ENCODE measurements at places on chromosomes 13 and 19. TPM values are rescaled to one million over a fixed set of nuclear protein-coding genes. Genes with fewer than 3 reads are reported as not detected.

DNA sequence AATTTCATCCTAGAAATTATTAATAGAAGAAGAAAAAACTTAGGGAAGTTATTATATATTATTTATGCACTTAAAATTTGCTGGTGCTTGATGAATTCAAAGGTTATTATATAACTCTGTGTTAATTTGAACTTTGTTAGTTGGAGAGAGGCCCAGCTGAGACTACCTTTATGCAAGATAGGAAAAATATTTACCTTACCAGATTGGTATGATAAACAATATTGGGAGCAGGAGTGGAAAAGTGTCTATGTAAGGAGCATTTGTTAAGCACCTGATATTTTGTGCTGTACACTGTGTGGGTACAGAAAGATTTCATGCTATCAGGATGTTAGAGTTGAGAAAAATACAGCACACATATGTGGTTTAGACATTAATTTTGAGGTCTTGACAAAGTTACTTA, 357.2 kb downstream of the OXGR1 start:
- DNase-seq, result no peak

DNA sequence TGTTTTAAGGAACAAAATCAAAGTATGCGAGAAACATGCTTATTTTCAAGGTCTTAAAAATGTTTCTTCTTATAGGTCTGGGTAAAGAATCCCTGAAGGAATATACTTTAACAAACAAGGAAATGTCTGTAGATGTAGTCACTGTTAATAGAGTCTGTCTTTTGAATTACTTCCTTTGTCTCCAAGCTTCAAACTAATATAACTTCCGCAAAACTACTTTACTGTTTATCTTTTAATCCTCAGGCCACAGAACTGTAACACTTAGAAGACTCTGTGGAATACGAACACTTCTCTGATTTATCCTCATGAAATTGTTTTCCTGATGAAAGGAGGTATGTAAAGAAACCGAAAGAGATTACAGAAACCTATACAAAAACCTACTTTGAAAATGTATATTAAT, 316.0 kb downstream of the PCDH9 start:
- DNase-seq, result no peak

- no peak for DNase-seq
These were observed 264.0 kb downstream of the ENOX1 start for GRCh38 chr13:43522788-43523187.

GRCh38 chr13:91045351-91046034, 302.0 kb upstream of the MIR17HG start:
- no peak for DNase-seq

- DNase-seq, result no peak
These were observed 626.9 kb downstream of the EFNB2 start for GRCh38 chr13:105908586-105908985.

GRCh38 chr13:101397742-101398141, 18.6 kb downstream of the NALCN start:
- DNase-seq, result no peak

GRCh38 chr19:14265290-14266036, 59.5 kb upstream of the ADGRL1 start:
- no peak for DNase-seq

DNA sequence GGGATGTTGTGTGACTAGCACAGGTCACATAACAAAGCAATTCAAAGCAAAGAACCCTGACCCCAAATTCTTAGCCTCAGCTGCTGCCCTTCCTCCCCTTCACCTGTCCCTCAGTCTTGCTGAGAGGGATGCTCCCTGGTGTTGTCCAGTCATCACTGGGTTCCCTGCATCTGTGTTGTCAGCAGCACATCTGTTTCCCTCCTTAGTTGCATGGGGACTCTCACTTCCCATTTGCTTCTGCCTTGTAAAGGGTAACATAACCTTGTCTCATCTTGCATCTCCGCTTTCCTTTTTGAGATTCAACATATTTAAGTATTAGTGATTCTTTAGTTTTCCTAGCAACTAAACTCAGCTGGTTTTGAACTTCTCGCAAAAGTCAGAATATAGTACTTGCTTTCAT, 54.0 kb downstream of the SPATA13 start:
- DNase-seq, result no peak

The DENND1C gene
- 4.4 TPM for total RNA-seq

The POLD1 gene
- total RNA-seq, result 14.9 TPM

The HPN gene
- 0.35 TPM for total RNA-seq

The KLF1 gene
- not detected for total RNA-seq

Measured in adrenal gland (tissue), 19 donors.